ENCODE measurements at places on chromosomes 5 and 9.
A peak's percentile ranks its signal among the peaks of the same experiment; 100 is the strongest.

DNA sequence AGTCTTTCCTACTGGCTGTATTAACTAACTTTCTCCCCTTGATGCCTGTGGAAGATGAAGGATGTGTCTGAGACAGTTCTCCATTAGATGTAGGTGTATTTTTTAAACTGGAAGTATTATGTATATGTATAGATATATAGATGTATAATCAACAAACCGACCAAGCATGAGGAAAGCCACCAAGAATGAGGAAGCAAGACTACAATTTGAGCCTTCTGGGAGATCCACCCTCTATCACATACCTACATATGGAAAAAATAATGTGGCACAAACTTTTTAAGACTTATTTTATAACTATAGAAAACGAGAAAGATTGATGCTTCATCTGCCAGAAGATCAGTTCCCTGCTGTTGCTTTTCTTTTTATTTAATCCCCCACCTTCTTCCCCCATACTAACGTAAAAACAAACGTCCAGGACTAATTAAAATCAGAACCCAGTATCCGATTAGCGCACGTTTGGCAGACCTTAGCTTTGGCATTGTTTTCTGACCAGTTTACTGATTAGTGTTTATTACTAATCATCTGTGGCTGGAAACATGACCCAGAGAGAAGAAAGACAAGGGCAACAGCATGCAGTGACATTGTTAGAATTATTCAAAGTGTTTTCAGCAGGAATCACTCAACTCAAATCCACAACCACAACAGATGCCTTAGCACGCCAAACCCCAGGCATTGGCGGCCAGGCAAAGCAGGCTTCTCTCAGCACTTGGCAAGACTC lies 490.2 kb downstream of the EBF1 start:
- DNase-seq: no peak

- no peak for DNase-seq
Observed at GRCh38 chr9:91100878-91101450, 260.8 kb downstream of the AUH start.

DNA sequence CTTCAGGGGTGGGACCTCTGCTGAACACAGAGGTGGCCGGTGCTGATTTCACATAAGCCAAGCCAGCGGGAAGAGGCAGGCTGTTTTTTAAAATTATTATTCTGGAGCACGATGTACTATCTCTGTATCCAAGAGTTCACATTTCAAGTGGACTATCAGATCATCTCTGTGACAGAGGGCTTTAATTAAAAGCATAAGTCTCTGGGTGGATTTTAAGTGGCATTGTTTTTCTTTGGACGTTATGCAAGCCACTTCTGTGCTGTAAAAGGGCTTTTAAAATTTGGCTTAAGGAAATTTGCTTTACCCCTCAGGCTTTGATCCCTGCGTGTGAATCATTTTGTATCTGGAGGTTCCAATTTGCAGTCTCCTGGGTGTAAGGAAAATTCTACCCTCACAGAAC lies 124.7 kb downstream of the PALM2AKAP2 start:
- no peak for DNase-seq

DNA sequence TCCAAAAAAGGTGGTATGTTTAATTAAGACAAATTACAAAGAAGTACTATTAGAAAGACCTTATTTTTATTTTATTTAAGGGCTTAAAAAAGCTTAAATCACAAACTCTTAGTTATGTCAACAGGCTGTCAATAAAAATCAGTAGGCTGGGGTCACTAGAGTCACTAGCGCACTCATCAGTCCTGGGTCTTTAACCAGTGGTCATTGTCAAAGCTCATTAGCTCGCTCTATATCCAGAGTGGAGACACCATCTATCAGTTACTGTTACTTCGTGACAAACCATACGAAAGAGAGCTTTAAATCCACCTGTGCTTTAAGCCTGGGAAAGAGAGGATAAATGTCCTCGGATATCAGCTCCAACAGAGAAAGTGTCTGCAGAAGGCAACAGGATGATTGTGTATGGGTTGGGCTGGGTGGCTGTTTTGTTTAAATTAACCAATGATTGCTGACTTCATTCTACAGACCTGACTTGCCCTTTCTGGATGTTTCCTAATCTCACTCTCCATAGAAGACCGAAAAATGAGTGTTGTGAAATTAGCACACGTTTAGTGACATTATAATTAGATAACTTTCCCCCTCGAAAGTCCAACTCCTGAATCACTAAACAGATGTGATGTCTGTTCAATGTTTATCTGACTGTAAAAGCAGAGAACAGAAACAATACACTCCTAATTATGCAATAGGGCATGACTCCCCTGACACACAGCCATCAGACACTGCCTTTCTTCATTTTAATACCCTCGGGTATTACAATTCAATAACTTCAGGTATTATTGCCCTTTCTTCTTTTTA lies 123.6 kb upstream of the TNPO1 start:
- DNase-seq: no peak

DNA sequence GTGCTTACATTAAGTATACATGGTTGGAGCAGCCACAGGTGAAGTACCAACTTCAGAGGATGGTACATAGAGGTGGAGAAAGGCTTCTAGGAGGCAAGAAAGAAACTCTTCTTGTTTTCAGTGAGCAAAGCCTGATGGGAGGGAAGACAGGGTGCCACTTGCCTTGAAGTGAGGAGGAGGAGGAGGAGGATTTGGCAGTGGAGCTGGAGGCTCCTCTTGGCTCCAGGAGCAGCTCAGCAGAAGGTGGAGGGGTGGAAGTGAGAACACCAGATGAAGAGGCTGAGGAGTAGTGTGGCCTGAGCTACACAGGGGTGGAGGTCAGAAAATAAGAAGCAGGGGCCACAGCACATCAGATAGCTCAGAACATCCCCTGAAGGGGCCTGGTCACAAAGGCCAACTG lies 91.1 kb upstream of the SHISAL2B start:
- DNase-seq: no peak

GRCh38 chr5:19301271-19301670 lies 686.7 kb downstream of the CDH18 start:
- DNase-seq: no peak

DNA sequence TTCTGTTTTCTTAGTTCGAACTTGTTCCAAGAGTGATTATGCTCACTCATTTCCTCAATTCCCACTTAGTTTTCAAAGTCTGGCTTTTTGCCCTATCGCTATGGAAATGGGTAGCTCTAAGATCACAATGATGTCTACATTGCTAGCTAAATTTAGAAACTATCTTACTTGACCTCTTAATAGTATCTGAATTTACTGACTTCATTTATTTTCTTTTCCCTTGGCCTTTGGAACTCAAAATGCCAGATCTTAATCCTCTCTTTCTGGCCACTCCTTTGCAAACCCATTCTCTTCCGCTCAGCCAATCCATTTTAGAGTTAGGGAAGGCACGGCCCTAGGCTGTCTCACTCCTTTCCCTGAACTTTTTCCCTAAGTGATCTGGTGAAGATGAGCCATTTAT lies 137.0 kb downstream of the FER start:
- no peak for DNase-seq

- DNase-seq: no peak
Observed at GRCh38 chr5:77167063-77167462, 43.4 kb upstream of the PDE8B start.

DNA sequence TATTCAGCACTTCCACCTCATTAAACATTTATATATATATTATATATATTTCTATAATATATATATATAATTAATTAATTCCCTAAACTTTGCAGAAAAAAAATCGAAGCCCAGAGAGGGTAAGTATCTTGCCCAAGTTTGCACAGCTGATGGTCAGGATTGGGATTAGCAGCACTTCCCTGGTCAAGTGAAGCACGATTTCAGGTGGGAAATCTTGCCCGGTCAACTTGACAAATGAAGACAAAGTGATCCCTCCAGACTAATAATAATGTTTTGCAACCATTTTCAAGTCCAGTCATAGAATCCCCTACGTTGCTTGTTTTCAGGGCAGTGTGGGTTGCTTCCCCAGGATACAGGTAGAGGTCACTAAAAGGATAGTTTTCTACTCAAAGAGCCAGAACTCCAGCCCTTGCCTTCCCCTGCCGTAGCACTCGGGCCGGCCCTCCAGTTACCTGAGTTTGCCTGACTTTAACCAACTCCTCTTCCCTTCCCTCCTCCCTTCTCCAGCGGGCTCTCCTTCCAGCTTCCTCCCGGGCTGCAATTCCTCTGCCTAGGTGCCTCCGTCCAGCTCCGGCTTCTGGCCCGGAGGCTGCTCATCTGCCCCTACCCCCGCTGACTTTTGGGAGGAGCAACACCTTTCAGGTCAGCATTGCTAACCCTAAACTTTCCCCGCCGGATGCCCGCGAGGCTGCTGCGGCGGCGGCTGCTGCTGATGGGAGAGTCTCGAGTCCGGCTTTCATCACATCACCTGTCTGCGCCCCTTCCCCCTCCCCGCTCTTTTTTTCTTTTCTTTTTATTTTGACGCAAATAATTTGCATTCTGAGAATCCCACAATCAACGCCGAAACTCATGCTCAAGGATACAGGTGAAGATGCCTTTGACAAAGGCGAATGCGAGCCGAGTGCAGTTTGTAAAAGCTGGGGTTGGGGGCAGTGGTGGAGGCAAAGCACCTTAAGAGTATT lies 930 bp downstream of the PRLR start:
- peak; percentile 38 for DNase-seq

DNA sequence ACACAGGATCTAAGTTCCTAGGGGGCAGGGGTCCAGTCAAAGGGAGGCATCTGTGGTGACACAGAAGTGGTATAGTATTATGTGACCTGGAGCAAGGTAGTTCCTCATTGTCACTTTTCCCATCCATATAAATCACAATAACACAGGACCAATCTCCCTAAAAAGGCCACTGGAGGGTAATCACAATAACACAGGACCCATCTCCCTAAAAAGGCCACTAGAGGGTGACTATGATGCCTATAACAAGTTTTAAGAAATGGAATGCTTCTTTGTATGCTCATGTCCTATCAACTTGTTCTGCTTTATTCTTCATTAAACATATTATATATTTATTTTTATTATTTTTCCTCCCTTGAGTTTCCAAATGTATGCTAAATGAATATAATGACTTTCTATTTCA lies 254.6 kb downstream of the ASTN2 start:
- no peak for DNase-seq

GRCh38 chr5:172466062-172466461 lies 11.7 kb upstream of the SH3PXD2B start:
- DNase-seq: no peak

- peak; percentile 43 for DNase-seq
Observed at GRCh38 chr9:93133681-93134014, 403 bp downstream of the NINJ1 start.

- DNase-seq: no peak
Observed at GRCh38 chr5:16901021-16901644, 35.0 kb downstream of the MYO10 start.

GRCh38 chr5:42767491-42768105 lies 11.0 kb downstream of the CCDC152 start:
- DNase-seq: peak; percentile 22

- no peak for DNase-seq
Observed at GRCh38 chr9:33923998-33924701, 107.2 kb downstream of the UBE2R2 start.

- no peak for DNase-seq
Observed at GRCh38 chr5:139574641-139575312, 13.6 kb downstream of the UBE2D2 start.

GRCh38 chr5:4058899-4059298 lies 463.3 kb downstream of the IRX1 start:
- DNase-seq: no peak

DNA sequence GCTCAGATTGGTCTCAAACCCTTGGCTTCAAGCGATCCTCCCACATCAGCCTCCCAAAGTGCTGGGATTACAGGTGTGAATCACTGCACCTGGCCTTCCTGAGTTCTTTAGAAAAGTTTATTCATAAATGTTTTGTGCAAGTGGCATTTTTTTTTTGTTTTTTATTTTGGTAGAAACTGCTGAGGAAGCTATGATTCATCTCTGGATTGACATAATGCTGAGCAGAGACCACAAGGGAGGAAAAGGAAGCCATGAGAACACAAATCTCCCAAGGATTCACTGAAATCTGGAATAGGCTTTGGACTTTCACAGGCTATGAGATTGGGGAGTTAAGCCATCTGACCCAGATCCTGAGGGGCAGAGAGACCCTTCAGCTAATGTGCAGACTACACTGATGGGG lies 3.4 kb upstream of the SLC46A2 start:
- DNase-seq: no peak

DNA sequence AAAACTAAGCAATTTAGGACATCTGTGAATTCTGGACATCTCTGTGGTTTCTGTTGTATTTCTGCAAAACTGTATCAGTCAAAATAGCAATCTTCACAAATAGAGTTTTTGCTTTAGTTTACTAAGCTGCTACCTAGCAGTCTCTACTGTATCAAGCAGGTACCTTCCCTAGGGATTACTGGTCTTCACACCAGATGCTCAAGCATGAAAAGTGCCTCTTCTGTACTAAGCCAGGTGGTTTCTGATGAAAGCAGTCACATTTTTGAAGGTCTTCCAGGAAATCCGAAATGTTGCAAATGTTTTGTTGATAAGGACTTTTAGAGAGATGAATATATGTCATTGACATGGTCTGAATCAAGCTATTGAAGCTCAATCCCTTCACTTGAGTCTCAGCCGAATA lies 540.0 kb downstream of the KCTD16 start:
- DNase-seq: no peak

DNA sequence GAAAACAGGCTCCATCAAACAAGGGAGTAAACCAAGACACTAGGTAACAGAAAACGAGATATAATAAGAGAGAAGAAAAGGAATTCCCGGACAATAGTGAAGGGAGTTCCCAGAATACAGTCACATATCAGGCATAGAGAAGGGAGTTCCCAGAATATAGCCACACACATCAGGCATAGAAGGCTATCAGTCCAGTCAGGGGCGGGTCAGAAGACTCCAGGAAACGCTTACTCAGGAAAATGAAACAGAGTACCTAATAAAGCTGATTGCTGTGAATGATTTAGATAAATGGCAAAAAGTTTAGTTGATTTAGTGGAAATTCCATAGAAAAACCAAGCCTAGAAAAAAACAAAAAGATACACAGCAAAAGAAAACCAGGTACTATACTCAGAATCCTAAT lies 4.9 kb downstream of the TOMM5 start:
- no peak for DNase-seq

GRCh38 chr9:34179213-34180136 lies 632 bp downstream of the UBAP1 start:
- DNase-seq: peak; percentile 55

DNA sequence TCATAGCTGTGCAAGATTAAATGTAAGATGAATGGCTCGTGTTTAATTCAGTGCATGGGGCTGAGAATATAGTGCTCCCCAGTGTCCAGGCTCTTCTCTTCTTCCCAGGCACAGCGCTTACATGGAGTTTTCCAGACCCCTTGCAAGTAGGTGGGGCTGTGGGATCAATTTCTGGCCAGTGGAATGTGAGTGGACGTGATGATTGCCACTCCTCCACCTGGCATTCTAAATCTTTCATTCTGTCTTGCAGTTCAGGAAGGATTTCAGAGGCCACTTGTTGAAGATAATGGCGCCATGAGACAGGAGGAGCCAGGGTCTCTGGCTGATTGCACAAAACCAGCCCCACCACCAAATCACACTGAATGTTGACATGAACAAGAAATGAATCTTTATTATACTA lies 7.2 kb upstream of the PIP5K1B start:
- DNase-seq: no peak

GRCh38 chr5:100902440-100903038 lies 543 bp downstream of the ST8SIA4 start:
- DNase-seq: no peak

Measured in NCI-H774 (cell line).